PC-9 (cell line): ENCODE measurements at places on chromosomes 7 and 10. TPM values are rescaled to one million over a fixed set of nuclear protein-coding genes. Genes with fewer than 3 reads are reported as not detected.

The PHKG1 gene
- 2.7 and 3.9 TPM in 2 replicates for total RNA-seq

DNA sequence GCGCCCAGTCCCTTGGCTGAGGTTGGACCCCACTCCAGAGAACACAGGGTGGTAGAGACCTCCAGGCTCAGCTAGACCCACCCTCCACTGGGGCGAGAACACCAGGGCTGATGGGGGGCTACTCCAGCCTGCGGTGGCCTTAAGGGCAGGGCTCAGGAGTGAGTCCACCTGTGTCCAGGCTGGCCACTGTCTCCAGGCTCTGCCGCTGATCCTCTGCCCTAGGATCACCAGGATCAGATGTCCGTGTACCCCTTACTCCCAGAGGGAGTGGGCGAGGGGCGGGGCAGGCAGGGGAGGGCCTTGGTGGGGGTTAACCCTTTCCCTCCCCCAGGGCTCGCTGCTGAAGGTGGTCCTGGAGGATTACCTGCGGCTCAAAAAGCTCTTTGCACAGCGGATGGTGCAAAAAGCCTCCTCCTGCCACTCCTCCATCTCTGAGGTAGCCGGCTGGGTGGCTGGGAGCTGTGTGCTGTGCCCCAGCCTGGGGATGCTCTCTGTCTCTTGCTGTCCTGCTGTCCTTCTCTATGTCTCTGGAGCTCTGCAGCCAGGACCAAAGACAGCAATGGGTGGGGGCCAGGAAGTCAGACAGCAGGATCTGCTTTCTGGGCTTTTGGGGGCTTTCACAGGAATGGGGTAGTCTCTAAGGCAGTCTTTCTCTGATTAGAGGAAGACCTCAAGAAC lies 38.0 kb downstream of the PSAP start:
- DNase-seq, result no peak
- H3K4me3 ChIP-seq, result no peak overlapping the region
- H3K27ac ChIP-seq, result no peak overlapping the region
- peaks cover 10% of the 10 kb centered on the region; the same call in 1 of the 2 replicates for H3K36me3 ChIP-seq

DNA sequence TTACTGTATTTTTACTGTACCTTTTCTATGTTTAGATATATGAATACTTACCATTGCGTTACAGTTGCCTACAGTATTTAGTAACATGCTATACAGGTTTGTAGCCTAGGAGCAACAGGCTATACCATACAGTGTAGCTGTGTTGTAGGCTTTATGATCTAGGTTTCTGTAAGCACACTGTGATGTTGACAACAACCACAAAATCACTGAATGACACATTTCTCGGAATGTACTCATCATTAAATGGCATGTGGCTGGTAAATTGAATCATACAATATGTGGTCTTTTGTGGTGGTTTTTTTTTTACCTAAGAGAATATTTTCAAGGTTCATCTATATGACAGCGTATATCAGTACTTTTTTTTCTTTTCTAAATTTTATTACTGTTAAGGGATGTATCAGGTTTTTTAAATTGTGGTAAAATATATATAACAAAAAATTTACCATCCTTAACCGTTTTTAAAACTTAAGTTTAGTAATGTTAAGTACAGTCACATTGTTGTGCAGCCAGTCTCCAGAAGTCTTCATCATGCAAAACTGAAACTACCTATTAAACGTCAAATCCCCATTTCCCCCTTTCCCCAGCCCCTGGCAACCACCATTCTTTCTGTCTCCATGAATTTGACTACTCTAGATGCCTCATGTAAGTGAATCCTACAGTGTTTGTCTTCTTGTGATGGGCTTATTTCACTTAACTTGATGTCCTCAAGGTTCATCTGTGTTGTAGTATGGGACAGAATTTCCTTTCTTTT lies 21.5 kb downstream of the BTAF1 start:
- no peak for DNase-seq
- H3K27ac ChIP-seq, result no peak overlapping the region
- H3K36me3 ChIP-seq, result peaks cover 3% of the 10 kb centered on the region; the same call in 1 of the 2 replicates
- H3K4me1 ChIP-seq, result no peaks in the 10 kb centered on the region
- no peak overlapping the region for H3K4me3 ChIP-seq
- H3K27me3 ChIP-seq, result no peaks in the 10 kb centered on the region

The PITX3 gene
- total RNA-seq, result not detected in 2 replicates

GRCh38 chr10:65518379-65518778 lies 1407.5 kb upstream of the LRRTM3 start:
- peaks cover 7% of the 10 kb centered on the region for H3K4me1 ChIP-seq
- H3K36me3 ChIP-seq, result no peaks in the 10 kb centered on the region
- no peak overlapping the region for H3K4me3 ChIP-seq
- no peaks in the 10 kb centered on the region for H3K27me3 ChIP-seq
- DNase-seq, result no peak
- no peak overlapping the region for H3K27ac ChIP-seq

- H3K4me3 ChIP-seq, result no peak overlapping the region
- no peaks in the 10 kb centered on the region for H3K36me3 ChIP-seq
- peaks cover 11% of the 10 kb centered on the region for H3K4me1 ChIP-seq
- no peak overlapping the region for H3K27ac ChIP-seq
These were observed 28.2 kb downstream of the PTPRE start for GRCh38 chr10:127935071-127935561.

DNA sequence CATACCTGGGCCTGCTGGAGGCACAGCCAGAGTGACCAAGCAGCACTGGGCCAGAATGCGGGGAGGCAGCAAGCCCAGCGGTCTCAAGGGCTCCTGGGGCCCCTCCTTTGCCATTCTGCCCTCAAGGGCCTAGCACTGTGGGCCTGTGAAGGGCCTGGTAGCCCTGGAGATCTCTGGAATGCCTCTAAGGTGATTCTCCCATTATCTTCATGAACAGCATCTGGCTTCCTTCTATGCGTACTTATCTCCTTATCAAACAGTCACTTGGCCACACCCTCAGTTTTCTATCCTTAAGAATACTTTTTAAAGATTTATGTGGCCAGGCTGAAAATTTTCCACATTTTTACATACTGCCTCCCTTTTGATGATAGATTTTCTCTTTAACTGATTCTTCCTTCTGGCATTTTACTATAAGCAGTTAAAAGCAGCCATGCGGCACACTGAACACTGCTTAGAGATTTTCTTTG lies 67.5 kb upstream of the CCNY start:
- DNase-seq, result no peak
- no peaks in the 10 kb centered on the region for H3K4me1 ChIP-seq
- no peaks in the 10 kb centered on the region for H3K27me3 ChIP-seq
- no peak overlapping the region for H3K4me3 ChIP-seq

The OPN4 gene
- total RNA-seq, result 0.15 and 0.23 TPM in 2 replicates
